Activated naive CD8-positive, alpha-beta T cell treated with anti-CD3 and anti-CD28 coated beads, Interleukin-2, amount 10 ng/mL, durations not matched to agents 7 days and 5 days (primary cell): ENCODE measurements at places on chromosomes 11 and 22. TPM values are rescaled to one million over a fixed set of nuclear protein-coding genes. Genes with fewer than 3 reads are reported as not detected.

DNA sequence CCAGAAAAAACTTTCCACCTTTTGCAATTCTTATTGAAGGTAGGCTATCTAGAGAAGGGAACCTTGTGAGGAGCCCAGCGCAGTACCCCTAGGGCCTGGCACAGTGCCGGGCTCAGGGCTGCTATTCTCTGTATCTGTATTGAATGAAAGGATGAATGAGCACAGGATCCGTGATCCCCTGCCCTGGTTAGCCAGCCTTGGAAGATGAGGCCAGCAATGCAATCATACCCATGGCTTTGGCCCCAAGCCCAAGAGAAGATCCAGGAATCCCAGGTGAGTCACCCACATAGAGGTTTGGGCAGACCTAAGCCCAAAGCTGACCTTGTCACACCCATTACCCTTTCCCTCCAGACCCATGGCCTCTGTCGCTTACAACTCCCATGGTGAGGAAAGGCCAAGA lies 92.5 kb upstream of the CD82 start:
- no peak for DNase-seq

- DNase-seq = no peak
Observed at GRCh38 chr22:27344546-27344945, 457.0 kb downstream of the MN1 start.

- no peak for DNase-seq
Observed at GRCh38 chr11:126311401-126312291, 7.8 kb downstream of the DCPS start.

DNA sequence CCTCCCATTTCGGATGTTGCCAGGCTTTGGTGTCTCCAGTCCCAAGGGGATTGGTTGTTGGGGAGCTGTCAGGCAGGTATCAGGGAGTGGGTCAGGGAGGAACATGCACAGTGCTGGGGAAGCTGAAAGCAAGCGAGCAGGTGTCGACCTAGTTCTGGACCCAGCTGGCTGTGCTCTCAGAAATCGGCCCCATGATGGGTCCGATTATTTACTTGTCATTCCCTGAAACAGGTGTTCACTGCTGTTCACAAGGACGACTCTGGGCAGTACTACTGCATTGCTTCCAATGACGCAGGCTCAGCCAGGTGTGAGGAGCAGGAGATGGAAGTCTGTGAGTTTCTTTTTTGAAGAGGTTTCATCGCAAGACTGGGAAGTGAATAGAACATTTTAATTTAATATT lies 76.8 kb downstream of the JAM3 start:
- DNase-seq = no peak

DNA sequence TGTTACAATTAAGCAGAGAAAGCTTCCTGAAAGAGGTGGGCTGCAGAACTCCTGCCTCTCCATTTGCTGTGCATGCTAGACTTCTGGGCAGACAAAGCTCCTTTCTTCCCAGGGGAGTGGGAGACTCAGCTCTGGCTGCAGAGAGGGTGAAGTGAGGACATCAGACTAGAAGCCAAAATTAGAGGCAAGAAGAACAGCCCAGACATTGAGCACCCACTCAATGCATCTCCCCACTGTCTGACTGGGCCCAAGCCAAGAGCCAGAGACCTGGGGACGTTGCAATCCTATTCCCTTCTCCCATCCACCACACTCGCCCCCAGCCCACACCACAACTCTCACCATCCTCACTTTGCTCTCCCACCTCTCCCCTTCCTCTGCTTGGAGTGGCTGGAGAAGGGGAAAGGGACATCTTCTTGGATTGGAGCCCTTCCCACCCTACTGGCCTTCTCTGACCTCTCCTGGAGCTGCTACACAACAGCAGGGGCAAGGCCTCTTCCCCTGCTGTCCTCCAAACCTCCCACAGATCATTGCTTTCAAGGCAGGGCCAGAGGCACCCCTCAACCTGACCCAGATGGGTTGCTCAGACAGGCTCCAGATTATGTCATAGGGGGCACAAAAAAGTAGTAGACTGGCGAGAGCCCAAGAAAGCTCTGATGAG lies 477.7 kb upstream of the CADM1 start:
- no peak for DNase-seq

DNA sequence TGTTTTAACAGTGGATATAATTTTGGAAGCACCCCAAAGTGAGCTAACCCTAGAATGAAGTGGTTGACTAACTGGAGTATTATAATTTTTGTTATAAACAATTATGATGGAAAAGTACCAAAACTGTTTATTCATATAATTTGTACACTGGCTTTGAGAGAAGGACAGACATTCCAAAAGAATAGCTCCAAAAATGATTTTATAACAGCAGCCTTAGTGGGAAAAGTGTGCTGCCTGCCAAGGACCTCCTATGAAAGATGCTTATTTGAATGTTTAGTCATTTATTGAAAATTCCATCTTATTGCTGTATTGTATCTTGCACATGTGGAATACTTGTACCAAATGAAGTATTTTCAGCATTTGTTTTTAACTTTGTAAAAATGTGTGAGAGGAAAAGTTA lies 169.8 kb downstream of the GUCY1A2 start:
- no peak for DNase-seq

DNA sequence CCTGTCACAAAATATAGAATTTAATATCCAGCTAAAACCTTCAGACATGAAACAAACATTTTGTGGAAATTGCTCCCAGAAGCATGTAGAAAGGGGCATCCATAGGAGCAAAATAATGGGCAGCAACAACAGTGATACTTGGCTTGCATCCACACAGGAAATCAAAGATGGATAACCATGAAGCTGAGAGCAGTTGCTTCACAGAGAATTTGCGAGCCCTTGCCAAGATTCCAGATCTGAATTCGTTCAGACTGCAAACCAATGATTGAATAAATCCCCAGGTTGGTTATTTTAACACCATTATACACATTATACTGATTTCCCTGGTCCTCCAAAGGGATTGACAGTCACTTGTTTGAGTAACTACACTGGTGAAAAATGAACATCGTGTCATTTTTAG lies 15.6 kb upstream of the OR51L1 start:
- no peak for DNase-seq

Gene BTG4
- total RNA-seq = not detected

Gene APOA1
- 0.45 TPM for total RNA-seq

Gene PRG2
- total RNA-seq = 0.25 TPM

Gene USP2
- 0.62 TPM for total RNA-seq
